Tibial nerve (tissue), 4 donors: ENCODE measurements at places on chromosomes 6 and 20. TPM values are rescaled to one million over a fixed set of nuclear protein-coding genes. Genes with fewer than 3 reads are reported as not detected.

The MMS22L gene
- total RNA-seq, result 10.9 TPM

The BCAS1 gene
- 34.8 TPM for total RNA-seq

DNA sequence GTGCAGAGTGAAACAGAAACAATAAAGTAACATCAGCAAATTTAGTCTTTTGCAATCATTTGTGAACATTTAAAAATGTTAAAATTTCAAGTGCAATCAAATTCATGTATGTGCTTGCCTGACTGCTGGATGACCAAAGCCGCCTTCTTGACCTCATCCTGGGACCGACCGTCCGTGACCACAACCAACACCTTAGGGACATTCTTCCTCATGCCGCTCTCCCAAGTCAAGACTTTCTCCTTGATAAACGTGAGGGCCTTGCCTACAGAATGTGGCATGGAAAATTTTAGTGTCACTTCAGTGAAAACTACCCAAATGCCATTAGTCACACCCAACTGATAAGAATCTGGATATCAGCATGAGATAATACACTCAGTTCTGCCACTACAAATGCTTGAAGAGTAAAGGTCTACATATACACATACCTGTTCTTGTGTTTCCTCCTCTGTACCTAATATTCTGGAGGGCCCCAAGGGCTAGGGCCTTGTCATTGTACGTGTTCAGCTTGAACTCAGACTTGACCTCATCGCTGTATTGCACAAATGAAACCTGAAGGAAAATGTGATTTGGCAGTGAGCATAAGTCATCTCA is 86.8 kb downstream of the COL12A1 start:
- no peak for DNase-seq

- no peak for DNase-seq
Observed at GRCh38 chr20:32411955-32412706, 54.0 kb downstream of the ASXL1 start.

DNA sequence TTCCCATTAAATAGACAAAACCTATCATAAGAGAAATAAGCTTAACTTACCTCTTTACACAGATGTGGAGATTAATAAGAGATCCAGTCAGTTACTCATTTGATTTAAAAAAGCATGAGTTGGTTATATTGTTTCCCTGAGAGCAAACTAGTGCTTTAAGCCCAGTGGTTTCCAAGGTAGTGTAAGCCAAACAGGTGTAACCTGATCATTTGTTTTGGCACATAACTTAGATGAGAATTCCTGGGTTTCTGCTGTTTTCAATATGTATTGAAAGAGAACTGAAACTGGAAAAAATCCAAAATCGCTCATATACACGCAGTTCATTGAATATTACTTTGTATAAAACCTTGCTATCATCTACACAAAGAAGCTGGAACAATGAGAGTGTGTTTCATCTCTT is 30.5 kb upstream of the SMIM8 start:
- no peak for DNase-seq
